ENCODE measurements at places on chromosomes 5 and 9. TPM values are rescaled to one million over a fixed set of nuclear protein-coding genes. Genes with fewer than 3 reads are reported as not detected.

GRCh38 chr9:12516573-12516972 lies 176.6 kb upstream of the TYRP1 start:
- no peak for DNase-seq

DNA sequence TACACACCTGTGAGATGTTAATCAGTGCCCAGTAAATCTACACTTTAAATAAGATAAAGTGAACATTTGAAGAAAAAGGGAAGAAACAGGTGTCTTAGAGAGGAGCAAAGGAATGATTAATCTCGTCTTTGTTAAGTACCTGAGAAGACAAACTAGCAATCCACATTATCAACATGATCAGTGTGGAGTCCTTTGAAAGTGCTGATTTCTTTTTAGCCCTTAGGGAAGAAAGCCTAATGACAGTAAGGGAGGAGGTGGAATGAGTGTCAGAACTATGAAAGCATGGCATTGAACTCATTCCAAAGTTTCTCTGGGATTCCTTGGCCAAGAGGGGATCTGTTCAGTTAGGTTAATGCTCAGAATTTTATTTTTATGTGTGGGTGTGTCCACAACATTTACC lies 1109.0 kb upstream of the ACO1 start:
- no peak for DNase-seq

DNA sequence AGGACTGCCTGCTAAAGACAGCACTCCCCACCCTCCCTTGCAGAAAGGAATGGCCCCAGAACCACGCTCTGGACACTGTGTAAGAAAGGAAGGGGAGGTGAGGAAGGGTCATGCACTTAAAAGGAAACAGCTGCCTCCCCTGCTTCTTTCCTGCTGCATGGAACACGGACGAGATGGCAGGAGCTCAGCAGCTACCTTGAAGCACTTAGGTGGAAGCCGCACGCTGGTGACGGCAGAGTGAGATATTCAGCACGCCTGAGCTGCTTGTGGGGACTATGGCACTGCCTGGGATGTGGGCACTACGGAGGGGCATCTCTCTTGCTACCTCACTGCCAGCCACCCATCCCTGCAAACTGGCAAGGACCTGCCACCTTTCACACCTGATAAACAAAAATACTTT lies 101.5 kb downstream of the VAV2 start:
- no peak for DNase-seq

- DNase-seq = no peak
These were observed 24.8 kb upstream of the ROPN1L start for GRCh38 chr5:10416868-10417267.

- no peak for DNase-seq
These were observed 31.6 kb downstream of the DAP start for GRCh38 chr5:10729320-10730042.

DNA sequence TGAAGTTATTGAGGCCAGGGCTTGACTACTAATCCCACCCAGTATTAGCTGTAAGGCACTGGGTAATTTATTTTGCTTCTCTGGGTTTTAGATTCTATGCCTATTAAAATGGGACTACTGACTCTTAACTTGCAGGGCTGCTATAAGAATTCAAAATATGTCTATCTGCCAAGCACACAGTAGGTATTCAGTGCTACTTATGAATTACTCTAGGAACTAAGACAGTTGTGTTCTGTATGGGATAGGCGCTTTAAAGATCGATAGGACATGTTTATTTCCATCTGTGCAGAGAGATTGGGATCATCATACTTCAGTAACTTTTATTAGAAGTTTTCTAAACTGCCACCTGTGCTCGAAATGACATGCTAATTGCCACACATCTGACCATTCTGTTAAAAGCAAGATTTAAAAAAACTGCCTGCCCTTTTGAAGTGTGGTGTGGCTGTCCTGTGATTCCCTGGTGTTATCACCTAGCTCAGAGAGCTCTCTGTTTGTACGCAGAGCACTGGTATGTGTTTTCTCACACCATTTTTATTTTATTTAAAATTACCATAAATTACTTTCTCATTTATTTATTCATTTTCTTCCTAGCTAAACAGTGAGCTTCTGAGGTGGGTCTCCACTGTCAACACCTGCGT lies 58.7 kb downstream of the FYB1 start:
- no peak for DNase-seq

DNA sequence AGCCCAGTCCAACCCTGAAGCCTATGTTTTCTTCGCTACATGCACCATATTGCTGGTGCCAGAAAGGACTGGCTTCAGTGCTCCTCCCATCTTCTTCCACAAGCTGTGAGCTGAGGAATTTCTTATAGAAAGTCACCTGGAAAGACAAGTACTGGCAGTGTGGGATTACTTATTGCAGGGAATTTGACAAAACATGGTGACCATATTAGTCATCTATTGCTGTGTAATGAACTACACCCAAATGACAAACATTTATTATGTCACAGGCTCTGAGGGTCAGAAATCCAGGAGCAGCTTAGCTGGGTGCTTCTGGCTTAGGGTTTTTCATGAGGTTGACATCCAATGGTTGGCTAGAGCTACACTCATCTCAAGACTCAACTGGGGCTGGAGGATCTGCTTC lies 75.5 kb downstream of the ENTREP1 start:
- DNase-seq = no peak

DNA sequence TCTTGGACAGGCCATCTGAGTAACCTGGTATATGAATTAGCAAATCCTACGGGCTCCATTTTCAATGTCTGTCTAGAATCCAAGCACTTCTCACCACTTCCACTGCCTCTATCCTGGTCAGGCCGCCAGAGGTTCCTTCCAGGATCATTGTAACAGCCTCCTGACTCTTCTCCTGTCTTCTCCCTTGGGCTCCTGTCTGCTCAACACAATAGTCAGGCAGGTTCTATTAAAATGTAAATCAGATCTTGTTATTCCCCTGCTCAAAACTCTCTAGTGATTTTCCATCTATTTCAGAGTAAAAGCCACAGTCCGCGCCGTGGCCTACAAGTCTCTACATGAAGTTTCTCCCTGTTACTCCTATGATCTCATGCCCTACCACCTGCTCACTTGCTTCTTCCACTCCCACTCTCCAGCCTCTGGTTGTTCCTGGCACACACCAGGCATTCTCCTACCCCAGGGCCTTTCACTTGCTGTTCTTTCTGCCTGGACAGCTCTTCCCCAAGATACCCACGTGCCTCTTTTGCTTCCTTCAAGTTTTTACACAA lies 21.7 kb downstream of the ZNF366 start:
- no peak for DNase-seq

DNA sequence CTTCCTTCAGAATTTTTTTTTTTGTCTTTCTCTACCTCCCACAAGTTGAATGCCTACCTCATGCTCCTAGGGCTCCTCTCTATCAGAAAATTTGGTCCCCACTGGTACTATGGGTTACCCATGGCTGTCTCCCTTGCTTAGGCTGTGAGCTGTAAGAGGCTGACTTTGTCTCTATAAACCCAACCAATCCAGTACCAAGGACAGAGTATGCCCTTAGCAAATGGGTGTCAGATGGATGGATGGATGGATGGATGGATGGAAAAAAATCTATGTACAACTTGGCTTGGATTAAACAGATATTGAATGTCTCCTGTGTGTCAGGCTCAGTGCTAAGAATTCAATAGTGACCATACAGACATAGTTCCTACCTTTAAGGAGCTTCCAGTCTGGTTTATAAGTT lies 398.2 kb upstream of the TRPC7 start:
- no peak for DNase-seq

GRCh38 chr5:112862085-112862484 lies 998 bp downstream of the SRP19 start:
- DNase-seq = peak; percentile 4

Gene FNIP1
- total RNA-seq = 98.3 TPM

Gene MYORG
- total RNA-seq = 12.2 TPM

Gene INSYN2B
- 0.12 TPM for total RNA-seq

Gene TAS2R1
- total RNA-seq = not detected

Gene TMEM215
- 0.06 TPM for total RNA-seq
